ENCODE measurements at places on chromosomes 2 and 18.

DNA sequence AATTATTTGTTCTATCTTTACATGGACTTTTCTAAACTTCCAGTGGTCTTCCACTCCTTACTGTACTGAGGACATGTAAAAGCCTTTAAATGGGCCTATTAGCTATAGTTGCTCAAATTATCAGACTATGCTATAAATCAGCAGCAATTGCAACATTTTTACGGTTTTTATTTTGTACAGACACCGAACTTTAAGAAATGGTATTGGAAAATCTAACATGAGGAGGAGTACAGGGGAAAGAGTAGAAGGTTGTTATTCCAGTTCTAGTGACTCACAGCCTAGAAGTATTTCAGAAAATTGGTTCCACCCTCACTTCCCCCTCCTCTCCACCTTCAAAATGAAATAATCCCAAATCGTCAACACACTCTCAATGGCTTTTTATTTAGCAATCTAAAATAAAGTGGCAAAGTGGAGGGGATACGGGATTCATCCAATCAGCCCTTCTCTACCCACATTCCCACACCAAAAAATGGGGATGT, 1.1 kb downstream of the NCKAP1 start:
- peak; percentile 30 for DNase-seq

DNA sequence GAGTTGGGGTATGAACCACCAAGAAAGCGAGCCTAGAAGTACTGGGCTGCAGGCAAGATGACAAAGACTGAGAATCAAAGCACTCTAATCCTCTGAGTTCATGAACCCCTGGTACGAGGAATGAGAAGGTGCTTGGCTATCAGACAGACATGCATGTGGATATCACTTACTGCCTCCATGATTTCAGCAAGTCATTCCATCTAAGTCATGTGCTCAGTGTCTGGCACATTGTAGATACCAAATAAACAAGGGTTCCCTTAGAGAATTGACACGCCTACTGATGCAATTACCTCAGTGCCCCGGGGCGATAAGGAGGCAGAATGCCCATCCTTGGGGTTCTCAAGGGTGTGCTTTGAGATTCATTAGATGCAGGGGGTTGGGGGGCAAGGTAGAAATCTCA, 125.6 kb upstream of the PKDCC start:
- peak; percentile 97 for DNase-seq

DNA sequence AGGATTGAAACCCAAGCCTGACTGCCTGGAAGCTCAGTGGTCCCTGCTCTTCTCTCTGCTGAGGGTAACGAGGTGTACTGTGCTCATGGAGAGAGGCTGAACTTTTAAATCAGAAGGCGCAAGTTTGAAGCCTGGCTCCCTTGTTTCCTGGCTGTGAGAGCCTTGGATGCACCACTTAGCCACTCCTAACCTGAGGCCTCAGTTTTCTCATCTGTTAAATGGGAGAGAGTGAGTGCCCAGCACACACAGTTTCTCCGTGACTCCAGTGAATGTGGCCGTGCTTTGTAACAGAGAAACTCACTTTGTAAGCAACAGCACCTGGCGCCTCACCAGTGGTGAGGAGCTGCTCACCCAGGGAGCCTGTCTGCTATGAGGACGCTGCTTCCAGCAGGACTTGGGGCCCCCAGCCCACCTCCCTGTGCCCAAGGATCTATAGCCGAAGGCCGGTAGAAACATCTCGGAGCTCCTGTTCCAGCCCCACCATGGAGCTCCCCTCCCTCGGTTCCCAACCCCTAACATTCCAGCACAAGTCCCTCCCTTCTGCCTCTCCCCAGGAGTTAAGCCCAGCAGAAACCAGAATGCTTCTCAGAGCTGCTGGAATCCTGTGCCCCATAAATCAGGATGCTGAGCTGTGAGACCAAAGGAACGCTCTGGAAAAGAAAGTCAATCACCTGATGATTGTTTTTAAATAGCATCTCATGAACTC, 20.3 kb upstream of the KCNK3 start:
- DNase-seq = no peak

- no peak for DNase-seq
Measured at GRCh38 chr2:28979576-28980366, 1.3 kb upstream of the TOGARAM2 start.

DNA sequence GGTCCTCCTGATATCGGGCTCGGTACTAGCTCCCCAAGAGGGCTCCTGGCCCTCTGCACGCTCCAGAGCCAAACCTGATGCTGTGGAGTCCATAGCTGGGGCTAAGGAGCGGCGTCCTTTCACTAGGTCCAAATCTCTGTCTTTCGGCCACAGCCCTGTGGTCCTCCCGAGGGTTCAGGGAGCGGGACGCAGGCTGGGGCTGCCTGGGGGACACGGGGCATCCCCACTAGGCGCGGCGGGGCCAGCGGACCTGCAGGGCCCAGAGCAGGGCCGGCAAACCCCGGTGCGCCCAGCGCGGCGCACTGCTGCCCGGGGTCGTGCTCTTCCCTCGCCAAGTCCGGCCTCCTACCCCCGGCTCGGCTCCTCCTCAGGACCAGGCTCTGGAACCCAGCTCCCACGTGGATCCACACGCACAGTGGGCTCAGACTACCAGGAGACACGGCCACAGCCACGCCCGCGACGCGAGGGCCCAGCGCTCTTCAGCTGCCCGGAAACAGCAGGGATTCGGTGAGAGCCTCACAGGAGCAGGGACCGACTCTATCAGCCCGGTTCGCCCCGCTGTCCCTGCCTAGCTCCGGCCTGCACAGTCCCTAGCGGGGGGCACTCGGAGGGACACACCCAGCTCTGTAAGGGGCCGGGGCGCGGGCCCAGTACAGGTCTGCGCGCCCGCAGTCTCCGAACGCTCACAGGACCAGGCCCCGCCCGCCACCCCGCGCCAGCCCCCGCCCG, 593 bp downstream of the ZNF514 start:
- DNase-seq = peak; percentile 23

GRCh38 chr2:175576875-175577274, 395.4 kb upstream of the ATP5MC3 start:
- DNase-seq = no peak

GRCh38 chr2:239463541-239464165, 62.8 kb upstream of the HDAC4 start:
- no peak for DNase-seq

- no peak for DNase-seq
Measured at GRCh38 chr18:70535041-70535440, 246.2 kb downstream of the SOCS6 start.

GRCh38 chr2:54558188-54559005, 102.3 kb downstream of the SPTBN1 start:
- no peak for DNase-seq

- peak; percentile 43 for DNase-seq
Measured at GRCh38 chr2:64192125-64192479, 47.9 kb upstream of the PELI1 start.

DNA sequence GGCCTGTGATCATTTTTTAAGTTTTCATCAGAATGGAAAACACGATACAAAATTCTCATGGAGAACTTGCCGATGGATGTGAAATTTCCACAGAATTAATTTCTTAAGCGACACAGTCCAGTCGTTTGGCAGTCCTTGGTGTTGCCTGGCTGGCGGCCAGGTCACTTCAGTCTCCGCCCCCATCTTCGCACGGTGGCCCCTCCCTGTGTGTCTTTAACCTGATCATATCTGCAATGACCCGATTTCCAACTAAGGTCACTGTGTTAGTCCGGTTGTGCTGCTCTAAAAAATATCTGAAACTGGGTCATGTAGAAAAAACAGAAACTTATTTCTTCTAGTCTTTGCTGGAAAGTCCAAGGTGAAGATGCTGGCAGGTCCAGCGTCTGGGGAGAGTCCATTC, 44.5 kb upstream of the COPS8 start:
- no peak for DNase-seq

- DNase-seq = no peak
Measured at GRCh38 chr2:42998721-42999120, 206.3 kb upstream of the HAAO start.

- no peak for DNase-seq
Measured at GRCh38 chr2:208496129-208496528, 89.5 kb downstream of the PTH2R start.

DNA sequence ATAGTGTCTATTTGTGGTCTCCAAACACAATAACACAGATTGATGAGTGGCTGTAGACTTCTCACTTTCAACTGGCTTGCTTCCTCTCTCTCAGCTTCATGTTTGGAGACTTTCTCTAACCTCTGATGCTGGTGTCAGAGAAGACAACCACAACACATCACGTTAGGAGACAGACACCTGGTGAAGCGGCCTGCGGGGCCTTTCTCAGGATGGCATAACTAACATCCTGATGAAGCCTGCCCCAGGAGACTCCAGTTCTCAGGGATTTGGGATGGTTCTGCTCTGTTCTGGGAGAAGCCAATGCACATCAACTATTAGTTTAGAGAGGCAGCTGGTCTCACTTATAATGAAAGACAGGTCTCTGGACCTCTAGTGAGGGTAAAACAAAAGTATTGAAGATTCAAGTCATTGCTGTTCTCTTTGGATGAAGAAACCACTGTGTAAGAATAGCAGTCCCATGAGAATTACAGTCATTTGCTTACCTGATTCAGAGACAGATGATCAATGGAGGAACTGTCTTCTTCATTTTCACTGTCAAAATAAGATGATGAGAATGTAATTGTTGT, 2.0 kb downstream of the IL1A start:
- DNase-seq = no peak

DNA sequence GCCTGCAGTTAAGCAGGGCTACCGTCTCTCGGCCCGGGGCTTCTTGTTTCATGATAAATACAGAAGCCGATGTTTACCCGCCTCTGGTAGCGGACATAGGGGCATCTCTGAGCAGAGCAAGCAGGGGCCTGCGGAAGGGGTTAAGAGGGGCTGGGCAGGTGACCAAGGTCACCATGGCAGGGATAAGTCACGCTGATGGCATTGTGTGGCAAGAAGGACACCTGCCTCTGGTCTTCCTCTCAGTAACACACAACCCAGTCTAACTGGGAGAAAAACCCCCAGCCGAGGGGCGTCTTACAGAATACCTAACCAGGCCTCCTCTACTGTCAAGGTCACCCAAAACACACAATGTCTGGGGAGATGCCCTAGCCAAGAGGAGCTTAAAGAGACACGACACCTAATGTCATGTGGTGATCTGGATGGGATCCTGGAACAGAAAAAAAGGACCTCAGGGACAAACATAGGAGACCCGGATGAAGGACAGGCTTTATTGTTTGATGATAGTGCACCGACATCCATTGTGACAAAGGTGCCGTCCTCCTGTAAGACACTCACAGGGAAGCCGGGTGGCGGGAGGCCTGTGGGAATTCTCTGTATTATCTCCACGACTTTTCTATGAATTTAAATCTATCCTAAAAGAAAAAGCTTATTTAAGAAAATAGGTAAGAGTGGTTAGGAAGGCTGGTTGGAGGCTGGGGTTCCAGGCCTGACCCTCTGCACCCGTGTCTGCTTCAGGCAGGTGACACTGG, 24.8 kb downstream of the SH3BP4 start:
- DNase-seq = no peak

DNA sequence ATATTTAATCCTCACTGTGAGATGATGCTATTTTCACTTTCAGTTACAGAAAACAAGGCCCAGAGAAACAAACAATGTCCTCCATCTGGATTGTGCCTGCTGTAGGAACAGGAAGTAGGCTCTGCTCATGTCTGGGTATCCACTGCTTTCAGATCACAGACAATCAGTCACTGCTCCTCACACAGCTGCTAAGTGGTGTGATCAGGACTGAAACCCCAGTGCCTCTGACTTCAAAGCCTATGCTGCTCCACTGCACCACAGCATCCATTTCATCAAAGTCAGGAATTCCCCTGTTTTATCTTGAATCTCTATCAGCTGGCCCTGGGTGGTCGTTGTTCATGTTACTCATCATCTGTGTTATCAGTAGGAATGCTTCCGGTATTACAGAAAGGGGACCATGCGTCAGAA, 303.8 kb upstream of the TRIB2 start:
- DNase-seq = peak; percentile 65

DNA sequence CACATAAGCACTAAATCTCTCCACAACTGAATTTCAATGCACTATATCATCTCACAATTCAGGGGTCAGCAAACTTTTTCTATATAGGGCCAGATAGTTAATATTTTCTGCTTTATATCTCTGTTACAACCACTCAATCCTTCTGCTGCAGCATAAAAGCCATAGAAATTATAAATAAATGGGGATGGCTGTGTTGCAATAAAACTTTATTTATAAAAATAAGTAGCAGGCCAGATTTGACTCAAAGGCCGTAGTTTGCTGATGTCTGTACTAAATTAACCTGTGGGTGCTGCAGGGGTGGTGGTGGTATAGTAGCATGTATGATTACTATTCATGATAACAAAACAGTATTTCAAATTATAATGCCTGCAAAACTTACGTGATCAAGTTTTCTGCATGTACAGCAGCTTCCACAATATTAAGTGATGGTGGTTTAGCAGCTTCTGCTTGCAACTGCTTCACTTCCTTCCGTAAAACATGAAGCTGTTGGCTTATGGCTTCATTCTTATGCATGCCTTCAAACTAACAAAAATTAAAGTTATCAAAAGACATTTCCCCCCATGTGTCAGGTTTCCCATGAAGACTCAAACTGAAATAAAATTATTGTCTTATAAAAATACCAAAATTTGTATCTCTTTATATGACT, 64.1 kb downstream of the SIGLEC15 start:
- DNase-seq = no peak

GRCh38 chr2:217154923-217155322, 295.1 kb upstream of the TNP1 start:
- DNase-seq = no peak

DNA sequence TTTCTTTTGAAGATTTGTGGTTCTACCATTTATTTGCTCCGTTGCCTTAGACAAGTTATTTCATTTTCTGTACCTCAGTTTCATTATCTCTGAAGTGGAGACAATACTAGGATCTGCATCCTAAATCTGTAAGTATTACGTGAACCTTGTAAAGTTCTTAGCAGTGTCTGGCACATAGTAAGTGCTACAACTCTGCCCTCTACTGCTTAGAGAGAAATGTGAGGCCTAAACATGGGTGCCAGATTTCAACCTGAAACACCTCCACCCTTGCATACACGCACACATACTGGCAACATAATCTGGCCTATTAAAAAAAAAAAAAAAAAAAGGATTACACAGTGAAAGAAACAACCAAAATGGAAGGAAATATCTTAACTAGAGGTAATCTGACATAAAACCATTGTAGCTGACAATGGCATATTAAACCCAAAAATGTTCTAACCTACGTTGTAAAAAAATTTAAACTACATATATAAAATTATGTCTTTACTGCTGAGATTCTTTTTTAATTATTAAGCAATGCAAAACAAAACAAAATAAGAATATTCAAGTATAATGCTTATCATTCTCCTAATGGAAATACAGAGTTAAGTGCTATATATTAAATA, 132.6 kb downstream of the MAP2 start:
- peak; percentile 60 for DNase-seq

All from OCI-M1 (cell line).